ENCODE measurements at places on chromosomes 5 and 9.

DNA sequence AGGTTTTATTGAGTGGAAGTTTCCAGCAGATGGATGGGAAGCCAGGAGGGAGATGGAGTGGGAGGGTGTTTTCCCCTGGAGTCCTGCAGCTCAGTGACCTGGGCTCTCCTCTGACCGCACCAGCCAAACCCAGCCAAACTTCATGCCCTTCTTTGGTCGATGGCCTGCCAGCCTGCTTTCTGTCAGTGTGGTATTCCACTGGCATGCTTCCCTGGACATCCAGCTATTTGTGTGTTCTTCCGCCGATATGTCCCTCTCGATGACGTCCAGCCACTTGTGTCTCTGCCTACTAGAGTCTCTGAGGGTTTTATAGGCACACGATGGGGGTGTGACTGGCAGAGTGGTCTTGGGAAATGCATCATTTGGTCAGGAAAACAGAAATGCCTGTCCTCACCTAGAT lies 33.8 kb downstream of the GPBP1 start:
- no peak for DNase-seq

- DNase-seq: no peak
Observed at GRCh38 chr9:84481231-84481630, 140.7 kb upstream of the SLC28A3 start.

GRCh38 chr5:79236970-79237739 lies 1.2 kb downstream of the JMY start:
- DNase-seq: peak; percentile 12

GRCh38 chr5:32851559-32852173 lies 140.5 kb downstream of the NPR3 start:
- DNase-seq: no peak

- DNase-seq: no peak
Observed at GRCh38 chr5:82511134-82511533, 233.0 kb upstream of the RPS23 start.

GRCh38 chr5:22651355-22651754 lies 201.8 kb downstream of the CDH12 start:
- no peak for DNase-seq

DNA sequence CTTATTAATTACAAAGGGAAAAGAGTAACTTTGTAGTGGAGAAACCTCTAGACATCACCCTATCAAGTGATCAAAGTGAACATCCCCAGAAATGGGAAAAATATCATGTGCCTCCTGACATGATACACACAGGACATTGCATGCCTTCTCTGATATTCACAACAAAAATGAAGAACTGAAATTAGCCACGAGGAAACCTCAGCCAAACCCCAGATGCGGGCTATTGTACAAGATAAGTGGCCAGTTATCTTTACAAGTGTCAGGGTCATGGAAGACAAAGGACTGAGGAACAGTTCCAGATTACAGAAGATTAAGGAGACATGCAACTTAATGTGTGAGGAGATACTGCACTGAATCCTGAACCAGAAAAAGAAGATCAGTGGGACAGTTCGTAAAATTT lies 23.8 kb upstream of the NPM1 start:
- no peak for DNase-seq

DNA sequence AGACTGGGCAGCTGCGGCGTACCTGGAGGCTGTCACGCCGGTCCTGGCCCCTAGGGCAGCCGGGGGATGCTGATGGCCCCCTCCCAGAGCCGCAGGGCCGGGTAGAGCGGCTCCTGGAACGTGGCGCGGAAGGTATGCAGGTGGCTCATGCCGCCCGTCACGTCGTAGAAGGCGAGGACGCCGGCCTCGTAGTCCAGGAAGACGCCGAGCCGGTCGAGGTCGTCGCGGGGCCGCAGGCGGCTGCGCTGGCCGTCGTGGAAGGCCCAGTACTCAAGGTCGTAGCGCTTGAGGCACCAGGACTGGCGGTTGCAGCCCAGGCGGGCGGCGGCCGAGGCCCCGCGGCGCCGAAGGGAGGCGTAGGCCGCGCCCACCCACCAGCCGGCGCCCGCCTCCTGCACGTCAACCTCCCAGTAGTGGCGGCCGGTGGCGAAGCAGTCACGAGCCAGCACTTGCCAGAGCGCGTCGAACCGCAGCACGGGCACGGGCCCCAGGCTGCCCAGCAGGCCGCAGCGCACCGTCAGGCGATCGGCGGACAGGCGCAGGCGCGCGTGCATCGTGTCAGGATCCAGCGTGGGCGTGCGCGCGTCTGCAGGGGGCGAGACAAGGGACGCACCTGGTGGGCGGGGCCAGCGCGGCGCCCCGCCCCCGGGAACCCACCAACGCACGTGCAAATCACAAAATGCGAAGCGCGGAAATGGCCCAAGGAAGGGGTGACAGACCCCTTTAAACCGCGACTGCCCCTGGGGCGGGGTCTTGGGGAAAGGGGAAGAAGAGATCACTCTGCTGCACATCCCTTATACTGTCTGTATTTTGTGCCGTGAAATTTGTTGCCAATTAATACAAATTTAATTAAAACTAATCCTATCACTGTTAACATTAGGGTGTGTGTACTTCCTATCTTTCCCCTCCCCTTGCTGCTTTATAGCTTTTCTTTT lies 31.2 kb downstream of the NANS start:
- no peak for DNase-seq

- DNase-seq: no peak
Observed at GRCh38 chr9:20551835-20552234, 70.5 kb downstream of the MLLT3 start.

GRCh38 chr5:33180900-33181299 lies 259.9 kb upstream of the TARS1 start:
- no peak for DNase-seq

DNA sequence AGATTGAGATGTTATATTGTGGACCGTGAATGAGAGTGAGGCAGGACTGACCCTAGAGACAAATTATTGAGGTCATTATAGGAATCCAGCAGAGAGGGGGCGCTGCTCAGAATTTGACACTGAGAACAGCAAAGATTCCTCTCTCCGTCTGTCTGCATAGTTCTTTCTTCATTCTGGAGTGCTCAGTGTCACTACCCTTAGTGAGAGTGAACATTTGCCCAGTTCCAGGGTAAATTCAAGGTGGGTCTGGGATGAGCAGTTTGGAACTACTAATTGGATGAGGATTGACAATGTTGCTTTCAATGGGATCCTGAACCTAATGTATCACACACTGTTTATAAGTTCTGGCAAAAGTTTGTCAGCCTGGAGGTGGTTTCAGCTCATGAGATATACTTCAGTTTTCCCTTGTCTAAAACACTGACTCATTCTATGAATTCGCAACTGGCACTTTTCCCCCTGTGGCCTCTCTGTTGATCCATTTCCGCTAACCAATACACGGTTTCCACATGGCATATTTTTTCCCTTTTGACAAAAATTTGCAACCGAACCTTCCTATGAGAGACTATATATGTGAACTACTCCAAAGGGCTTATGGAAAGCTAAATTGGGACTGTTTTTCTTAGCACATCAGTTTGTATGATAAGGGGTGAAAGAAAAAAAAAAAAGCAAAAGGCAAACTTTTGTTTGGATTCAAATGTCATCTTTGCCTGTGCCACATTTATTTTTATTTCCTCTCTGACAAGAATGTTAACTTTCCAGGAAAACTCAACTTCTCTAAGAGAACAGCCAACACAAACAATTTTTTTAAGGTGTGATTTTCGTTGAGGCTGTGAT lies 1240.7 kb upstream of the WWC1 start:
- DNase-seq: no peak

All from activated CD4-positive, alpha-beta T cell treated with anti-CD3 and anti-CD28 coated beads, Interleukin-2, amount 50 U/mL, for 24 hours (primary cell).